ENCODE measurements at places on chromosomes 13 and 19. TPM values are rescaled to one million over a fixed set of nuclear protein-coding genes. Genes with fewer than 3 reads are reported as not detected.

GRCh38 chr19:29690842-29691241 lies 24.2 kb downstream of the C19orf12 start:
- H3K4me3 ChIP-seq: no peak overlapping the region
- H3K4me1 ChIP-seq: peaks cover 16% of the 10 kb centered on the region
- H3K27me3 ChIP-seq: no peaks in the 10 kb centered on the region
- H3K27ac ChIP-seq: peak overlapping the region; percentile 61
- DNase-seq: no peak

NPAS1 gene
- 3.6 TPM for total RNA-seq

ANKRD24 gene
- total RNA-seq: 0.48 TPM

C19orf67 gene
- not detected for total RNA-seq

GRCh38 chr13:33176526-33176925 lies 109.0 kb downstream of the STARD13 start:
- H3K27ac ChIP-seq: no peak overlapping the region
- H3K36me3 ChIP-seq: peaks cover 4% of the 10 kb centered on the region
- H3K27me3 ChIP-seq: no peaks in the 10 kb centered on the region
- no peak for DNase-seq
- H3K4me1 ChIP-seq: peaks cover 19% of the 10 kb centered on the region

- H3K36me3 ChIP-seq: peaks cover 12% of the 10 kb centered on the region
- H3K4me3 ChIP-seq: peak within 1 kb of the TSS; percentile 97
- DNase-seq: peak; percentile 77
- H3K27ac ChIP-seq: peak within 1 kb of the TSS; percentile 84
- no peaks in the 10 kb centered on the region for H3K27me3 ChIP-seq
- peaks cover 23% of the 10 kb centered on the region for H3K4me1 ChIP-seq
These were observed at the start of gene GPI for GRCh38 chr19:34364830-34365462. Gene GPI (plus strand): TSS chr19:34365196. CDS start chr19:34365267, 71 bp downstream.

CYP4F3 gene
- 0.40 TPM for total RNA-seq

ATP1A3 gene
- total RNA-seq: 5.6 TPM

GRCh38 chr19:32289566-32290210 lies 55.7 kb upstream of the ZNF507 start:
- no peak overlapping the region for H3K27ac ChIP-seq
- H3K4me1 ChIP-seq: peaks cover 4% of the 10 kb centered on the region
- DNase-seq: no peak
- no peaks in the 10 kb centered on the region for H3K36me3 ChIP-seq

DNA sequence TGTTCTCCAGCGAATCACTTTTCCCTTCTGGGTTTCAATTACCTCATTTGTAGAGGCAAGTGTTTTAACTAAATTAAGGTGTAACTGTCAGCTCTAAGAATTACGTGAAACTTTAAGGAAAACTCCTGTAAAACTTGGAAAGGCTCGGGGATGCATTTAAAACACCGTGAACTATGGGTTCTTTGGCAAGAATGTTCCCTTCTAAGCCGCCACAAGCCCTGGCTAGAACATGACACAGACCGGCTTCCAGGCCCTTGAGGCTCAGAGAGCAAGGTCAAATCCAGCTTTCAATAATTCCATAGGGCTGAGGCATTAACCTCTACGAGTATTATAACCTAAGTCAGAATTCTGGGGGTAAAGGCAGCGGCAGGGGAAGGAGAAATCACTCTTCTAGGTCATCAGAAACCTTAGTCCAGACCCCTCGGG lies 685 bp downstream of the VWA8 start:
- peak overlapping the region; percentile 91 for H3K27ac ChIP-seq
- peak overlapping the region; percentile 94 for H3K4me3 ChIP-seq

GRCh38 chr19:30024091-30024490 lies 82.1 kb downstream of the URI1 start:
- no peak overlapping the region for H3K4me3 ChIP-seq
- DNase-seq: no peak
- H3K4me1 ChIP-seq: no peaks in the 10 kb centered on the region
- H3K27ac ChIP-seq: no peak overlapping the region
- H3K36me3 ChIP-seq: peaks cover 30% of the 10 kb centered on the region
- H3K27me3 ChIP-seq: no peaks in the 10 kb centered on the region

- no peaks in the 10 kb centered on the region for H3K36me3 ChIP-seq
- no peak overlapping the region for H3K4me3 ChIP-seq
- no peaks in the 10 kb centered on the region for H3K27me3 ChIP-seq
- H3K27ac ChIP-seq: no peak overlapping the region
- H3K4me1 ChIP-seq: no peaks in the 10 kb centered on the region
These were observed 1661.6 kb downstream of the SLITRK1 start for GRCh38 chr13:82220641-82221040.

STARD13 gene
- total RNA-seq: 12.1 TPM

GRCh38 chr13:78045916-78046315 lies 127.3 kb upstream of the EDNRB start:
- H3K4me1 ChIP-seq: no peaks in the 10 kb centered on the region
- H3K27ac ChIP-seq: no peak overlapping the region
- DNase-seq: no peak
- no peaks in the 10 kb centered on the region for H3K27me3 ChIP-seq
- no peaks in the 10 kb centered on the region for H3K36me3 ChIP-seq
- no peak overlapping the region for H3K4me3 ChIP-seq

DNA sequence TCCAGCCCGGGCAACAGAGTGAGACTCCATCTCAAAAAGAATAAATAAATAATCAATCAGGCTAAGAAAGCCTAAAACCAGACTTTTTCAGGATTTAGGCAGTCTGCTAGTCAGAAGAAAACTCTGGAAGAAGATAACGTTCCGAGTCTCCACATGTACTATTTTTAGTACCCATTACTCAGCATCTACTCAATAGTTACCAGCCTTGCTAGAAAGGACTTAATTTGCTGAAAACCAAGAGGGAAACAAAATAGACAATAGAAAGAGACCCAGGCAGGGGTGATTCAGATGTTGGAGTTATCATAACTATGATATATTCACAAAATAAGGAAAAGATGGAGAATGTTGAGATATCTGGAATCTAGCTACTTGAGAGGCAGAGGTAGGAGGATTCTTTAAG lies 3.6 kb upstream of the LIN7B start:
- no peak overlapping the region for H3K4me3 ChIP-seq
- peaks cover 19% of the 10 kb centered on the region for H3K36me3 ChIP-seq
- H3K27ac ChIP-seq: no peak overlapping the region
- peaks cover 38% of the 10 kb centered on the region for H3K4me1 ChIP-seq
- H3K27me3 ChIP-seq: no peaks in the 10 kb centered on the region

GRCh38 chr13:49579501-49579900 lies 5.9 kb downstream of the RCBTB1 start:
- no peak overlapping the region for H3K27ac ChIP-seq
- no peak overlapping the region for H3K4me3 ChIP-seq
- peaks cover 25% of the 10 kb centered on the region for H3K36me3 ChIP-seq
- peaks cover 6% of the 10 kb centered on the region for H3K27me3 ChIP-seq
- DNase-seq: no peak

SIGLECL1 gene
- not detected for total RNA-seq

DNA sequence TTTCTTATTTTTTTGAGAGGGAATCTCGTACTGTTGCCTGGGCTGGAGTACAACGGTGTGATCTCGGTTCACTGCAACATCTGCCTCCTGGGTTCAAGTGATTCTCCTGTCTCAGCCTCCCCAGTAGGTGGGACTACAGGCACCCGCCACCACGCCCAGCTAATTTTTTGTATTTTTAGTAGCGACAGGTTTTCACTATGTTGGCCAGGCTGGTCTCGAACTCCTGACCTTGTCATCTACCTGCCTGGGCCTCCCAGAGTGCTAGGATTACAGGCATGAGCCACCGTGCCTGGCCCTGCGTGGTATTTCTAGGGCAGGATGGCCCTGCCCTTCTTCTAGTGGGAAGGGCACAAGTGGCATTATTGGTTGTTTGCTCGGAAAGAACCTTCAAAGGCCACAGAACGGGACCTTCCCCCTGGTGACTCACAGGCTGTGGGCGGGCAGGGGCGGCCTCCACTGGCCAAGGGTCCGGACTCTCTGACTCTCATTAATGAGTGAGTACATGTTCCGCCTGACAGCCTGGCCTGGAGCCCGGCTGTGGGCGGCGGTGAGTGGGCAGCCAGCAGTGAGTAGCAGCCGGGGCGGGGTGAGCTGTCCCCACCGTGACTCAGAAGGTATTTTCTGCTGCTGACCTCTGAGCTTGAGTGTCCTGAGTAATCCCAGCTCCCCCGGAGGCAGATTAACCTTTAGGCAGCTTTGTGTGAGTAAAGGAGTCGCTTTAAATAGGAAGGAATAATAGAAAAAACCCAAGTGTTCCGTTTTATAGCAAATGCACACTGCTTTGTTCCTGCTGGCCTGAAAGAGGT lies 5.1 kb downstream of the DOT1L start:
- H3K27me3 ChIP-seq: no peaks in the 10 kb centered on the region
- peak; percentile 79 for DNase-seq
- peaks cover 35% of the 10 kb centered on the region for H3K4me1 ChIP-seq

PGLYRP1 gene
- not detected for total RNA-seq

DNA sequence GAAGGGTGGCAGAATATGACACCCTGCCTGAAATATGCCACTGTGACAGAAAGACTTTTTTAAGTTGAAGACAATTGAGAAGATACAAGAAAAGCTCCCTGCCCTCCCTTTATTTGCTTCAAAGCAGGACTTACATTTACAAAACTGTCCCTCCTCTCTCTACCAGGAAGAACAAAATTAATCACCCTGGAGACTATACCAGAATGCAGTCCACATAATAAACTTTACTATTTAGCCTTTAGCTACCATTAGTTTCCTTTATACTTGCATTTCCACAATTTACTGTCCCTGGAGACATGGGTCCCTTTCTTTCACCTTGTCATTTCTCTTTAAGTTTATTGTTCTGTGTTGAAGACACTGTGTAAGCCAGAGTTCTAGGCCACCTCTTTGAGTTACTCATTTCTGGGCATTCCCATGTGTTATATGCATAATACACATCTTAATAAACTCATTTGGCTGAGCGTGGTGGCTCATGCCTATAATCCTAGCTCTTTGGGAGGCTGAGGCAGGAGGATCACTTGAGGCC lies 238.8 kb downstream of the RFC3 start:
- no peak overlapping the region for H3K4me3 ChIP-seq
- H3K36me3 ChIP-seq: no peaks in the 10 kb centered on the region
- H3K4me1 ChIP-seq: peaks cover 9% of the 10 kb centered on the region
- H3K27ac ChIP-seq: peak overlapping the region; percentile 29
- no peaks in the 10 kb centered on the region for H3K27me3 ChIP-seq

- no peak for DNase-seq
- H3K4me3 ChIP-seq: no peak overlapping the region
- no peaks in the 10 kb centered on the region for H3K36me3 ChIP-seq
- no peak overlapping the region for H3K27ac ChIP-seq
These were observed 741.0 kb upstream of the KLHL1 start for GRCh38 chr13:70849222-70849621.

DNA sequence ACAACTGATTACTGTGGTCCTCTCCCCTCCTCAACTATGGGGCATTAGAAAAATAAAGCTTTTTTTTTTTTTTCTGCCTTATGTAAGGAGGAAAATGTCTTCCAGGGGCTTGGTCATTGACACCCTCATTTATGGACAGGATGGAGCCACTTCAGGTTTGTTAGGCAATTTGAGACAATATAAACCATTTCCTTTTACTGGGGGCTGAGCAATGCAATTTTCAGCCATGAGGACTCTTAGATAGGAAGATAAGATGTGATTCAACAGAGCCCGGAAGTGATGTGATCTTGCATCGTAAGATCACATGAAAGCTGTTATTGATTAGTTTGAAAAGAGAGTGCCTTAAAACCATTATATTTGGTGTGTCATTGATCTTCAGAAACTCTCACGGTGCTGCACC lies 210.8 kb downstream of the OXGR1 start:
- peaks cover 18% of the 10 kb centered on the region for H3K4me1 ChIP-seq
- H3K4me3 ChIP-seq: no peak overlapping the region
- H3K27me3 ChIP-seq: no peaks in the 10 kb centered on the region
- H3K27ac ChIP-seq: no peak overlapping the region
- DNase-seq: no peak

IFNL1 gene
- not detected for total RNA-seq

- peaks cover 4% of the 10 kb centered on the region for H3K36me3 ChIP-seq
- H3K4me3 ChIP-seq: peak overlapping the region; percentile 97
- H3K27ac ChIP-seq: peak overlapping the region; percentile 99
- H3K4me1 ChIP-seq: peaks cover 7% of the 10 kb centered on the region
These were observed 920 bp upstream of the TIMM13 start for GRCh38 chr19:2428321-2428690.

- H3K27me3 ChIP-seq: peaks cover 10% of the 10 kb centered on the region
- H3K4me3 ChIP-seq: peak overlapping the region; percentile 84
- H3K36me3 ChIP-seq: peaks cover 19% of the 10 kb centered on the region
- H3K27ac ChIP-seq: peak overlapping the region; percentile 85
- peak; percentile 85 for DNase-seq
These were observed 4.3 kb downstream of the CD37 start for GRCh38 chr19:49339301-49340068.

GRCh38 chr19:18205200-18205892 lies 1.5 kb upstream of the RAB3A start:
- no peaks in the 10 kb centered on the region for H3K36me3 ChIP-seq
- H3K27me3 ChIP-seq: peaks cover 11% of the 10 kb centered on the region
- DNase-seq: no peak
- H3K4me1 ChIP-seq: peaks cover 8% of the 10 kb centered on the region

GRCh38 chr19:2424686-2425621 lies 2.4 kb downstream of the TIMM13 start:
- no peak overlapping the region for H3K27ac ChIP-seq
- H3K4me1 ChIP-seq: peaks cover 7% of the 10 kb centered on the region
- H3K4me3 ChIP-seq: peak overlapping the region; percentile 65
- no peak for DNase-seq
- H3K36me3 ChIP-seq: peaks cover 4% of the 10 kb centered on the region
- H3K27me3 ChIP-seq: no peaks in the 10 kb centered on the region

GRCh38 chr13:41199526-41199925 lies 5.2 kb upstream of the KBTBD7 start:
- no peaks in the 10 kb centered on the region for H3K36me3 ChIP-seq
- no peak overlapping the region for H3K27ac ChIP-seq
- H3K4me1 ChIP-seq: peaks cover 2% of the 10 kb centered on the region

DNA sequence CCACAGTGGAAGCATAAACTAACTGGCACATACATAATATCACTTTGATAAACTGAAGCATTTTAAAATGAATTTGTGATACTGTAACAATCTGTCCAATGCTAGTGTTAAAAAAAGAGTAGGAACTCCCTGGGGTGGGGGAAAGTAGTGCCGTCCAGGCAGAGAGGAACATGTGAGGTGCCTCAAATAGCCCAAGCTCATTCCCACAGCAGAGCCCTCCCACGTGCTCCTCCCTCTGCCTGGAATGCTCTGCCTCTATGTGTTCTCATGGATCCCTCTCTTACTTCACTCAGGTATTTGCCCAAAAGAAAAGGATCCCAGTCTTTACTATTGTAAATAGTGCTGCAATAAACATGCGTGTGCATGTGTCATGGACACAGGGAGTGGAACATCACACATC lies 188.1 kb downstream of the NHLRC3 start:
- DNase-seq: no peak
- no peaks in the 10 kb centered on the region for H3K36me3 ChIP-seq
- H3K4me3 ChIP-seq: no peak overlapping the region

PTGIR gene
- total RNA-seq: 0.46 TPM

DNA sequence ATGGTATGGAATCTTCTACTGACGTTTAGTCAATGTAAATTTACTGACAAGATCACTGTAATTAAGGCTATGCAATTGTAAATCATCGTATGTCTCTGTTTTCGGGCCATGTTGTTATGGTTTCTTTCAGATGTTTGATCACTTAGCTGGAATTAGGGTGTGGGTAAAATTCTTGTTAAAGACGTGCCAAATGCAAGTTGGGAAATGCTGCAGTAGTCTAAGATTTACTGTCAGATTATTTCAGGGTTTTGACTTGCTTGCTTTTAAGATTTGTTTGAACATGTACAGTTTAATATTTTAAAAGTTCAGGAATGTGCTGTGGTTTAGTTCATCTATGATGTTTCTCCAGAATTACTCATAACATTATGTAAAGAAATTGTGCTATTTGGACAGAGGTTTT lies 10.8 kb downstream of the NDFIP2 start:
- H3K4me1 ChIP-seq: peaks cover 34% of the 10 kb centered on the region
- no peak for DNase-seq
- H3K4me3 ChIP-seq: peak overlapping the region; percentile 39
- peak overlapping the region; percentile 86 for H3K27ac ChIP-seq
- H3K27me3 ChIP-seq: no peaks in the 10 kb centered on the region
